IMR-90 (cell line): ENCODE measurements at places on chromosomes 3 and 15. TPM values are rescaled to one million over a fixed set of nuclear protein-coding genes. Genes with fewer than 3 reads are reported as not detected.
A peak's percentile ranks its signal among the peaks of the same experiment; 100 is the strongest.

The PCSK6 gene
- not detected in 2 replicates for total RNA-seq

DNA sequence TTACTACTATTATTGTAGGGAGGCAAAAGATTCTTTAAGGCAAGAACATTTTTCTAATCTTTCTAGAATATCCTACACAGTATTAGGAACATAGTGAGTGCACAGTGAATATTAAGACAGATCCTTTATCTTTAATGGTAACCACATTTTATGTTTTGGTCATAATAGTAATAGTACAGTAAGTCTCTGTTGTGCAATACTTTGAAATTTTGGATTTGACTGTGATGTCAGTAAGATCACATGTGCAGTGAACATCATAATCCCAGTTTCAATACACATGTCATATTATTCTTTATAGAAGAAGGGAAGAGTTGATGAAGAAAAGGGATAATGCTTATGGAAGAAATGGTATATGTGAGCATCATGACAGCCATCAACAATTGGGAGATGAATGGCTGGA is 10.7 kb downstream of the STT3B start:
- peak; percentile 17 for DNase-seq

- DNase-seq: no peak
Measured at GRCh38 chr3:124562769-124563168, 167.5 kb upstream of the UMPS start.

The RNF13 gene
- 29.8 and 39.2 TPM in 2 replicates for total RNA-seq

- DNase-seq: no peak
Measured at GRCh38 chr3:48553361-48553760, 3.2 kb downstream of the PFKFB4 start.
